ENCODE measurements at places on chromosomes 4 and X.

DNA sequence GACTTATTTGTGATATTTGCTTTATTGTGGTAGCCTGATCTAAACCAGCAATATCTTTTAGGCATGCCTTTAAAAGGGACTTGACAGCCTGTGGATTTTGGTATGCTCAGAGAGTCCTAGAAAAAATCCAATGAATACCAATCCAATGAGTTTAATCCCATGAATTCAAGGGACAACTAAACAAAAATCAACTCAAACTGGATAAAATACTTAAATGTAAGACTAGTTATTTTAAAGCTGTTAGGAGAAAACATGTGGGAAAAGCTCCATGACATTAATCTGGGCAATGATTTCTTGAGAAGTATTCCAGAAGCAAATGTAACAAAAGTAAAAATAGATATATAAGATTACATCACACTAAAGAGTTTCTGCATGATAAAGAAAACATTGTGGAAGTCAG lies 711.5 kb upstream of the PITX2 start:
- DNase-seq: no peak

GRCh38 chr4:88693792-88694191 lies 3.8 kb downstream of the NAP1L5 start:
- no peak for DNase-seq

GRCh38 chrX:136431625-136432024 lies 56.1 kb upstream of the BRS3 start:
- DNase-seq: no peak

GRCh38 chrX:106300656-106301055 lies 132.6 kb downstream of the PWWP3B start:
- no peak for DNase-seq

GRCh38 chr4:124199185-124199584 lies 513.3 kb downstream of the ANKRD50 start:
- no peak for DNase-seq

GRCh38 chr4:58075724-58076123 lies 965.5 kb upstream of the IGFBP7 start:
- no peak for DNase-seq

DNA sequence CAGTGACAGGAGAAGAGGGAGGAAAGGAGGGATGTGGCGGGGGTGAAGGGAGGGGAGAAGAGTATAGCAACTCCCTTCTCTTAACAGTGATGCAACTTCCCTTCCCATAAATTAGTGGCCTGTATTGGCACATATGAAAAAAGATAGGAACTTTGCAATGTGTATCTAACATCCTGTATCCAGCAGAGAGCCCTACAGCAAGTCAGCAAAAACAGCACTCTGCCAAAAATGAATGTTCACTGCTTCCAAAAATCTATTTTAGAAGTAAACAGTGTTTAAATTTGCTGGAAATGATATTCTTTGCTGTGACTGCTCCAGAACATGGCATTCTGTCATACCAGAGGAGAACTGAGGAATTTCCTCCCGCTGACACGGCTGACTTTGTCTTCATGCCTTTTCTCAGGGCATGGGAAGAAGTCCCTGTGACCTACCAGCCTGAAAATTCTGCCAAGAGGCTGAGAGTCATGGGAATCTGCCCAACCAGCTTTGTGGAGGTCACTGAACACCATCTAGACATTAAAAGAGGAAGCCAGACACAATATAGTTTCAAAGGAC lies 343.4 kb upstream of the RASGEF1B start:
- DNase-seq: no peak

DNA sequence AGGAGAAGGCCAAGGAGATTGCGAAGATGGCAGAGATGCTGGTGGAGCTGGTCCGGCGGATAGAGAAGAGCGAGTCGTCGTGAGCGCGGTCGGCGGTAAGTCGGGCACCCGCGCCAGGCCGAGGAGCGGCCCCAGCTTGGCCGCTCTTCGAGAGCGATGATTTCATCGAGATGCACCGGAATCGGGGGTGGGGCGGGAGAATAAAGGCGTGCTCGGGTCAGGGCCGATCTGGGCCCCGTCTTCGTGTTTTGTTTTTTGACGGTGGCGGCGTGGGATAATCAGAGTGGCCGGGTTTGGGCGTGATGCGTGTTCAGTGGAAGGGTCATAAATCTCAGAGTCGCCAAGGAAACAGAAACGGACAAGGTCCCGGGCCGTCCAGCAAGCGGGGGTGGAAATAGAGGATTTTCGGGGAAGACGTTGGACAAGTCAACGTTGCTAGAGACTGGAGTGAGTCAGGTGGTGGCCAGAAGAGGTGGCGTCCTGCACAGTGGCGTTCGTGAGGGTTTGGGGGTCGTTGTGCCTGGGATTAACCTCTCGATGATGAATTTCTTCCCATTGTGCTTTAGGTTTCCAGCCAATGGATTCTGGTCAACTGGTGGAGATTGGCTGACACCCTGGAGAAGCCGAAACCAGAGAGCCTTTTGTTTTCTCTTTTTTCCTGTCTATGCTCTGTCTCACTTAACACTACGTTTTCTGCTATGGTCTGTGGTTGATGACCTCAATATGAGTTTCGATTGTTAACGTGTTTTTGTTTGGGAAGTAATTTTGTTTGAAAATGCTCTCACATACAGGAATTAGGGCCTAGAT lies 882 bp downstream of the MRFAP1 start:
- DNase-seq: peak; percentile 47

- peak; percentile 3 for DNase-seq
These were observed 492.1 kb downstream of the PACRGL start for GRCh38 chr4:21192367-21192766.

DNA sequence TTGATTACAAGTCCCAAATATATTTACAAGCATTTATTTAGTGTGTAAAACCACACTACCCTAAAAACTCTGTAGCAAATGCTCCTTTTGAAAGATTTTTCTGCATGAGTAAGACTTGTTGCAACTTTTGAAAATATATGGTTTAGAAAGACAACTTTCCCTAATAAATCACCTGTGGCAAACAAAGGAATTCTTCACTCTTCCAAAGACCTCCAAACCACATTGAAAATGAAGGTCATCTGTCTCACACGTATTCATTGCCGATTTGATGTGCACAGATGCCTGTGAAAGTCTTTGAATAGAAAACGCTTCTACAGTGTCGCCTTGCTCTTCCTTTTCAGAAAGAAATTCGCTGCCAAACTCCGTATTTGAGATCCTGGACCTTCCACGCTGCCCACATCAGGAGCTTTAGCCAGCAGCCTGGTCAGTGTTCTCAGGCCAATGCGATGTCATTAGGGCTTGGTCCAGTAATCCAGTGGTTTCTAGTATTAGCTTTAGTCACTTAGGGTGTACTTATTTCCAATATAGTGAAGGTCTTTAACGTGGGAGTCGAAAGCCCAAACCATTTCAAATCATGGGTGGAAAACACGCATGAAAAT lies 22.2 kb downstream of the SPINK2 start:
- no peak for DNase-seq

GRCh38 chr4:147192679-147193078 lies 247.0 kb upstream of the TTC29 start:
- no peak for DNase-seq

DNA sequence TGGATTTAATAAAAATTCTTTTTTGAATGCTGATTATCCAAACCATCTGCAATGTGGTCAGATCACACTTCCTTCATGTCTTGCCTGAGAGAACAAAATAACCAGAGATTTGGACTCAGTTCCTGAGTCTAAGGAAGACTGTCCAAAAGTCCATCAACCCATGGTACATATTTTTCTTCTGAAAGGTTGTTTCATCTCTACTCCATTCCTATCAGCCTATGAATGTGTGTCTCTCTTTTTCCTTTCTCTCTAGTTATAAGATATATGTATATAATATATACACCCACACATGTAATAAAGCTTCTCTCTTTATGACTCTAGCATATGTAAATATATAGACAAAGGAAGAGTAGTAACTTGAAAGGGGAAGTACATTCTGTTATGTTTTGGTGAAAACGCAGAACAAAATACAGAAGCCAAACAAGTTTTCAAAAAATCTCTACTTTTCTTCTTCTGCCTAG lies 226.9 kb downstream of the ARHGAP24 start:
- DNase-seq: peak; percentile 86

GRCh38 chr4:1723131-1723801 lies 1.9 kb downstream of the TACC3 start:
- DNase-seq: peak; percentile 92

GRCh38 chr4:16692524-16692923 lies 205.9 kb downstream of the LDB2 start:
- DNase-seq: no peak

GRCh38 chr4:78459327-78459726 lies 92.2 kb upstream of the ANXA3 start:
- DNase-seq: no peak

DNA sequence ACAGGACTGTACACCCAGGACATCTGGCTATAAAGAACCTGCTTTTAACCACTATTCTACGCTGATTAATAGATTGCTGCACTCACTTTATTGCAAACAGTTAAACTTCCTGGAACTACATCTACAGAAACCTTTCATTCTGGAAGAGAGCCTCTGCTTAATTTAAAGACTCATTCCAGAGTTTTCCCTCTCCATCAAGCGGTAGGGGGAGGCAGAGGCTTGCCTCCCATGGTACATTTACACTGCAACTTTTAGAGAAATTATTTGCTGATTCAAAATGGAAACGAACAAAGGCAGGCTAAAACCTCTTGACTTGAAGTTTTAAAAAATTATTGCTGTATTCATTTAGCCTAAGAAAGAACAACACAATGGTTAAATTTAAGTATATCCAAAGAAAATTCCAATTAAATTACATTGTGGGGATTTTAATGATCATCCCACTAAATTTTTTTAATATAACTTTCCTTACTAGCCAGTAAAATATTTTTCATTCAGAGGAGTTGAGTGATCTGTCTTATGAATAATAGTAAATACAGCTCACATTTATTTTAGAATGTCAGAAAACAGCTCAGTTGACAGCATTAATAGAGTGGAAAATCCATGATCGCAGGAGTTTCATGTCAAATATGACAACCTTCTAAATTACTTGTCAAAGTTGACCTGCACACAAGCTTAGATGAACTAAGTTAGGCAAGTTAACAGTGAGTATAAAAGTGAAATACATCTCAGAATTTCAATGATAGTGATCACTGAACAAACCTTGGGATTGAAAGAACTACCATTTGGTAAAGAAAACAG lies 46.3 kb upstream of the PCDH10 start:
- no peak for DNase-seq

DNA sequence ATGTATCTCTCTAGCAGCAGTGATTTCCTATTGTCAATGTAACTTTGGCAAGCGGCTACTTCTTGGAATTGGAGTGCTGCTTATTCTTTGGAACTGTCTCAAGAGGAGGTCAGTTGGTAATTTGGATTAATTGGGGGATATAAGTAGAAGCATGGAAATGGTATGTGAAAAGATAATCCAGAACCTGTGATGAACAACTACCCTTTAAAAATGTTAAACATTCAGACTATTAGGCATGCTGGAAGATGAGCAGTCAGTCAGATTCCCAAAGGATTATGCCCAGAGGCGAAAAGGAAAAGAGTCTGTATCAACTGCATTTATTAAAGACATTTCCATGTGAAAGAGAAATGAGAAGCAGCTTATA lies 62.5 kb downstream of the SEC24D start:
- no peak for DNase-seq

DNA sequence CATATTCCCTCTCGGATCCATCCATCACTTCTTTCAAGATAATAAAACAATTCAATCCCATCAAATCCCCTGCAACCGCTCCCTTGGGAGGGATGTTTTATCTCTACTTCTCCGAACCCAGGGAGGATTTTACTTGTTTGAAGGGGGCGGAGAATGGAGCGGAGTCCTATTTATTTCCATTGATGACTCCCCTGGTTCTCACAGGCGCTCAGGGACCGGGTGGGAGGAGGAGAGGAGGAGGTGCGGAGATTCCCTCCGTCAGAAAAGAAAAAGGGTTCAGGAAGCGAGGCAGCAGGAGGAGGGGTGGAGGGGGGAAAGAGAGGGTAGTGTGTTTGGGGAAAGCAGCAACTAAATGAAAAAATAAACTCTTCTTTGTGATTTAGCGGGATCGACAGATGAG lies 2.1 kb downstream of the NDNF start:
- no peak for DNase-seq

GRCh38 chrX:9114245-9114644 lies 80.3 kb upstream of the FAM9B start:
- no peak for DNase-seq

- no peak for DNase-seq
These were observed 876.4 kb upstream of the SLIT2 start for GRCh38 chr4:19375136-19375804.

- DNase-seq: no peak
These were observed 85.0 kb upstream of the FAT1 start for GRCh38 chr4:186808630-186809018.

- DNase-seq: no peak
These were observed 32.7 kb downstream of the NFKB1 start for GRCh38 chr4:102533904-102534303.
